ENCODE measurements at places on chromosomes 5 and 9.

DNA sequence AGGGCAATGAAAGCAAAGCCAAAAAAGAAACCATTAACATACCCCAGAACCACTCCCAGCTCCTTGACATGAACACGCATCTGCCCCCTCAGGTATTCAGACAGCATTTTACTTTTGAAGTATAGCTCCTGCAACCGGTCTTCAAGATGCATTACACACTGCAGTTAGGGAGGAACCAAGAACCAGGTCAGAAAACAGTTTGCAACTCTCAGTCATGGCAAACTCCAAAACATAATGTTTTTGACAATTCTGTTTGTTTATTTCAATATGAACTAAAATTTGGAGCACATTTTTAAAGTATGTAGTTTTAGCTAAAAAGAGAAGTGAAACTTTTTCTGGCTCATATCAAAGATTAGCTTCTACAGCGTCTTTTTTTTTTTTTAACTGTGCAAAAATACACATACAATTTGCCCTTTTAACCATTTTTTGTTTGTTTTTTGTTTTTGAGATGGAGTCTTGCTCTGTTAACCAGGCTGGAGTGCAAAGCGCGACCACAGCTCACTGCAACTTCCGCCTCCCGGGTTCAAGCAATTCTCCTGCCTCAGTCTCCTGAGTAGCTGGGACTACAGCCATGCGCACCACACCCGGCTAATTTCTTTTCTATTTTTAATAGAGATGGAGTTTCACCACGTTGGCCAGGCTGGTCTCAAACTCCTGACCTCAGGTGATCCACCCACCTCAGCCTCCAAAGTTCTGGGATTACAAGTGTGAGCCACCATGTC is 12.2 kb upstream of the RAPGEF6 start:
- DNase-seq, result no peak

- DNase-seq, result no peak
Measured at GRCh38 chr5:135489466-135490244, 37.5 kb upstream of the TIFAB start.

GRCh38 chr5:63655043-63655442 is 307.2 kb downstream of the HTR1A start:
- no peak for DNase-seq

GRCh38 chr5:103475629-103476240 is 86.9 kb downstream of the NUDT12 start:
- DNase-seq, result no peak

DNA sequence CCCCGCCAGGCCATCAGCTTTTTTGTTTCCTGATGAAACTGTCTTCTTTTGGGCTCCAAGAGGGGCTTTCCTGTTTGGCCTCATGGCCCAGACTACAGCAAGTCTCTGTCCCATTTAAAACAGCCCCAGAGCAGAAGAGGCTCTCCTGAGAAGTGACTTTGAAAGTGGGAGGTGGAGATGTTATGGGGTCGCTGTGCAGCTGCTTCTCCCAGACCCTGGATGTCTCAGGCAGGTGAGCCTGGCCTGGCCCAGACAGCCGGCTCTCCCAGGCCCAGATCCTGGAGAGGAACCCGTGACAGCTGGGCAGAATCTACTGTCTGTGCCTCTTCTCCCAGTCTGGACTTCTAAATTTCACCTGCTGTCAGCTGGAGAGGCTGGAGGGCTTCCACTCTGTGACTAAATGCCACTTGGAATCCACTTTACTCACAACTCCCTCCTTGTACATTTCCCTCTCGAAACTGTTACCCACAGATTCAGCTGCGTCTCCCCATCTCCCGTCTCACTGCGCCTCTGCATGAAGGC is 20.6 kb downstream of the FAM78A start:
- DNase-seq, result peak; percentile 39

Data from Right ventricle myocardium inferior (tissue), 1 donor.